ENCODE measurements at places on chromosomes 12 and 14.

DNA sequence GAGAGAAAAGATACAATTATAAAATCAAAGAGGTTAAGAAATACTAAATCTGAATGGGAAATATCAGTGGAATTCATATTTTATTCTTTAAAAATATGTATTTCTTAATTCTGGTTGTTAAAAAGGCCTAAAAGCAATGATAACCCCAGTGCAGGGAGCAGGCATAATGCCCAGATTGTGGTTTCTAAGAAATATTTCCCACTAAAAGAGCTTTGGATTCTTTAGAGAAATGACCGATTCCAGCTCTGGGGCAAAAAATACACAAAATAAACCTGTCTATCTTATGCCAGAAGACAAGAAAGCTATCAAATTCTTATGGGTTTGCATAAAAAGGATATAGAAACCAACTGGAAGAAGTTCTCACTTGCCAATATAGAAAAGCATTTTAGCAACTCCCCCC, 71.6 kb downstream of the PDE6H start:
- DNase-seq: no peak

GRCh38 chr12:28024231-28024995, 51.9 kb upstream of the PTHLH start:
- DNase-seq: no peak

GRCh38 chr12:2397356-2398045, 344.7 kb downstream of the CACNA1C start:
- DNase-seq: no peak

GRCh38 chr12:47022296-47022695, 57.1 kb upstream of the PCED1B start:
- no peak for DNase-seq

GRCh38 chr14:35277179-35277578, 15.0 kb upstream of the PSMA6 start:
- DNase-seq: no peak

GRCh38 chr12:116434155-116435011, 124.8 kb upstream of the MAP1LC3B2 start:
- DNase-seq: no peak

DNA sequence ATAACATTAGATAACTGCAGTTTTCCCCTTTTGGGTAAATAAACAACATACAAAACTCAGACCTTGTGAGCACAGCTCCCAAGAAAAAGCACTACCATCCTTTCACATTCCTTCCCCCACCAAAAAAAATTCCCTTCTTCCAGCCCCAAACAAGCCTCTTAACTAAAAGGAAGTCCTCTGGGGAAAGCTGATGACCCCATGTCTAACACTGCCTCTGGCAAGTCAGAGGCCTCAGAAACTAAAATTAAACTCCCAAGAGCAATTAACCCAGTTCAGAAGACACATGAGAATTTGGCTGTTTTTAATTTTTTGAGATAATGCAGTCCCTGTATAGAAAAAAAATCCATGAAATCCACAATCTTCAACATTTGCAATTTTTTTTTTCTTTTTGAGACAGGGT, 127.7 kb downstream of the SPTSSA start:
- DNase-seq: no peak

GRCh38 chr12:51351913-51352532, 5.5 kb upstream of the CELA1 start:
- DNase-seq: no peak

DNA sequence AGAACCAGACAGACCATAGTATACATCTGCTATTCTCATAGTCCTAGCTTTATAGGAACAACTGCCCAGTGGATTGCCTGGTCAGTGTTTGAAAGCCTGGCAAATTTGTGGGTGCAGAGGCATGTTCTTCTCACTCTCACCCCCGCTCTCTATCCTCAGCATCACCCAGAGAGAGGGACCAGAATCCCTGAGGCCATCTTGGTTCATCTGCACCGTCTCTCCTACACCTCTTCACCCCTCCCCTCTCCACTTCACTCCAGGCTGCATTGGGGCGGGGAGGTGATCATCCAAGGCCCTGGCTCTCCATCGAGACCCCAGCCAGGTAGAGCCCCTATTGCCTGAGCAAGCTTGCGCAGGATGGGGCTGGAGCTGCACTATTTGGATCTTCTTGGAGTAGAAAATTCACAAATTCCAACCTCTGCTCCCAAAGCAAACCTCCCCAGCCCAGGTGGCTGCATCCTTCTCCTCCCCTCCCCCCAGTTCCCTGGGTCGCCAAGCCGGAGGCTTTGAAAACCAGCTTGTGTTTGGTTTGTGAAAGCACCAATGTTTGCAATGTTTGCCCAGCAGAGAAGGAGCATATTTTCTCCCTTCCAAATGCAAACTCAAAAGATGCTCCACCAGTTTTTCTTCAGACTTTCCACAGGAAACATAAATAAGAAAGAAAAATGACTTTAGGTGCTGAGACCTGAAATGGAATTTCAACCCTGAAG, 18.6 kb upstream of the COL2A1 start:
- no peak for DNase-seq

- DNase-seq: no peak
These were observed 121.9 kb downstream of the ESRRB start for GRCh38 chr14:76497550-76498462.

DNA sequence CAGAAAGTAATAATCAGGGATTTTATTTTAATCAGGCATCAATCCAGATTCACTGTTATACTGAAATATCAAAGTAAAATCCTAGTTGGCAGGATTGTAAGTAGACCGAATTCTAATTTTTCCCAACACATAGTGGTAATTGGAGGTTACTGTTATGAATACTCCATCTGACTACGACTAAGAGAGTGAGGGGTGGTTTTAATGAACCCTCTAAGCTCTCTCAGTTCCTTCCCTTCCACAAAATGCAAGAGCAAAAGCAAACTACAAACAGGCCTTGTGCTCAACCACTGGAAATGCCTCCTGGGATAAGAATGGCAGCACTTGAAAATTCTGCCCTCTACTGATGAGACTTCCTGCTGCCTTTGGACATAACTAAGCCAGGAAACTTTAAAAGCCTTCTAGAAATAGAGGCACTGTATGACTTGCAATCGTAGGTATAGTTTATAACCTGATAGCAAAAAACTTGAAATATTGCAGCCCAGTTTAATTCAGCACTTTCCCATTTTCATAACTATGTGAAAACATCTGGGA, 184.8 kb downstream of the SLC16A7 start:
- DNase-seq: no peak

DNA sequence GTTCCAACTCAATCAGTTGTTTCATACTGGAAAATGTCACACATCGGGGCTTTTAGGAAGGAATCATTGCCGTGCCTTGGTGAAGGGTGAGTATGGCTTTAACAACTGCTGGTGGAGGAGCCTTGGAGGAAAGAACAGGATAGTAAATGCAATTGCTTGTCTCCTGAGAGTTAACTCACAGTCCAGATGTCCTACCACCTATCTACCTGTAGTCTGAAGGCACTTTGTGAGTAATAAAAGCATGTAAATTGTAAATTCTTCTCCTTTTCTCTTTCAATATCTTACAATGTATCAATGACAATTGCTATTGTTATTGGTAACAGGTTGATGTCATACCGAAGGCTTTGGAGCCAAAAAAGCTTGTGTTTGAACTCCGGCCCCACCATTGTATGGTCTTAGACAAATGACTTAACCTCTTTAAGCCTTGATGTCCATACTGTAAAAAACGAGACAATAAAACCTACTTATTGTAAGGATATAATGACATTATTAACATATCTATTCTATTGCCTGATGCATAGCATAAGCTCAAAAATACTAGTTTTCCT, 397.4 kb downstream of the ADAMTS20 start:
- DNase-seq: no peak

DNA sequence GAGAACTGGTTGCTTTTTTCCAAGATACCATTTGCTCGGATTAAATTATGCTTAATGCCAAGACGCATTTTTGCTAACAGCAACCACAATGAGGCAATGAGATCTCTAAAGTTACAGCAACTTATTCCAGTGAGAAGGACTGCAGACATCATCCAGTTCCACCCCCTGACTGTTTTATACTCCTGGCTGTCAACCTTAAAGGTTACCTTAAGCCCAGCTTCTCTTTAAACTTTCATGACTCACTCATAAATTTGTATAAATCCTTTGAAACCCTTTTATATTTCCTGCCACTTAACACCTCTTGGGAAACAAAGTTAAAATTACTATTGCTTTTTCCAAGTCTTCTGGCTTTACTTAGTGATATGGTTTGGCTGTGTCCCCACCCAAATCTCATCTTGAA, 80.2 kb downstream of the TMTC1 start:
- DNase-seq: no peak

DNA sequence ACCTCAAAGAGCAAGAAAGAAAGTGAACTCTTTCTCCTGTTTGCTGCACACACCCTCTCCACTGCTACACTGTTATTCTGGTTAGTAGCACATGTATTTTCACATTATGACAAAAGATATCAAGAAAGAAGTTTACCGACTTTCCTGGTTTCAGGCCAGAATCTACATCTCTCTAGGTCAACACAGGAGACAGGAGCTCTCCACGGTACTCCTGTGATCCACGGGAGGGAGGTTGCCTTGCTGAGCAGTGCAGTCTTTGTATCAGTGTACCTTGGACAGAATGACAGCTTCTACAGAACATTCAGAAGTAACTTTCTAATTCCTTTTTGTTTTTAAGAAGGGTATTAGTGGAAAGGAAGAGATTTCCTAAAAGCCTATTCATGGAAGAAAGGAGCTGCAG, 805.6 kb downstream of the NRXN3 start:
- no peak for DNase-seq

DNA sequence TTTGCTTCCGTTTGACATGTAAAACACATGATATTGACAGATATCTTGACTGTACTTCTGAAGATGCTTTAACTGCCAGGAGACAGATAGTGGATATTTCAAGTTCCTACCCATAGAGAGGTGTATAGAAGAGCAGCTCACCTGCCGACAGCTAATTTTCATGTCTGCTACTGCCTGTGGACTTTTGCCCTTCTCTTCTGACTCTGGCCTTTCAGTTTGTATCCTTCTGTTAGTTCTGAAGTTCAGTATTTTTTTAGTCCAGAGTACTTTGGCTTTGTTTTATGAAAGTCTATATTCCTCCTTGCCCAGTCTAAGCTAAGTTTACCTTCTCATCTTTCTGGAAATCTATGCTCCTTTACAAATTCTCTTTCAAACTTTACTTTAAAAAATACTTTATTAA, 30.8 kb upstream of the STK38L start:
- no peak for DNase-seq

DNA sequence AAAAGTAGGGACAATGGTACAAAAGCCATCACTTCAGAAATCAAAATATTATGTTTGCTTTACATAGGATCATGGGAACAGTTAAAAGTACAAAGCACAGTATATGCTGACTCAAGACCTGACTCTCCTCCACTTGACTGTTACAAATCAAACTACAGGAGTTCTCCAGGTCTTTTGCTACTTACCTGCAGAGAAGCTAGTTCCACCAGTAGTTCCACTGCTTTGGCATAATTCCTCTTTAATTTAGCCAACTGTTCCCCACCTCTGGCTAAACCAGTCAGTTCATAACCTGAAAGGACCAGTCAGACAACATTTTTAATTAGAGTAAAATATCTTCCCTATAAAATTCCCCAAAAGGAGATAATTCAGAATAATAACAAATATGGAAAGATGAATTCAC, 14.0 kb downstream of the ATP6V1D start:
- no peak for DNase-seq

GRCh38 chr14:93901813-93902212, 25.3 kb upstream of the FAM181A start:
- no peak for DNase-seq

DNA sequence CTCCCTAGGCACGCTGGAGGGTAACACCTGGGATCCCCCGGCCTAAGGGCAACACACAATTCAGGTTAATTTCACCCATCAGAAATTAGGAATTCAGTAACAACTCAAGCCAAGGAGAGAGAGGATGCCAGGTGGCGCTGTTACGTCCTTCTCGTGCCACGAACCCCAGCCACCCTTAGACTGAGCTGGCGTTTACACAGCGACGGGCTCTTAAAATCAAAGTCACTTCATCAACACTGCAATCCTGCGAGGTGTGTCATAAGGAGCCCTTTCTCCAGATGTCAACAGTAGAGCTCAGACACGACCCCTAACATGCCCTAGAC, 110.6 kb upstream of the TMEM132D start:
- no peak for DNase-seq

DNA sequence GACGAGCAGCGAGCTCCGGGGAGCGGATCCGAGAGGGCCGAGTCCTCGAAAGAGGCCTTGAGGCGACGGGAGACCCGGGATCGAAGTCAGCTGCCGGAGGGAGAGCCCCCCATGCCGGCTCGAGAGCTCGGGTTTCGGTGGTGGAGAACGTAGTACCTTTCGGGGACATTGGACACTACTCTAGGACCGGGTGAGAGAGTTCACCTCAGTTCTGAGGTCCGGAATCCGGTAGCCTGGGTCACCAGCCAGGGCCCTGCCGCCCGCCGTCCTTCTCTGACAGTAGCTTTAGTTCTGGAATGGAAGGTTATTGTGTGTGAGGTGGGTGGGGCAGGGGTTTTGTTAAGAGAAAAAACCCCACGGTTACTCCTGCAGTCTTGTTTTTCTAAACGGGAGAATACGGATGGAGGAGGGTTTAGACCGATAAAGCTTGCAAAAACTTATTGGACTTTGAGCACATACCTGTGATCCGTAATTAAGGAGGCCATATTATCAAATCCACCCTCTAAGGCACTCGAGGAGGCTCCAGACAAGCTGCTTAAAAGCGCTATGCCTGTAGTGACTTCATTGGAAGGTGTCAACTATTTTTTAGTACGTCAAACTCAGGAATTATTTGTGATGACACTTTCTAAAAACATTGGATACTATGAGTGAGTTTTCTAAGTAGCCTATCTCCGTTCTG, 765 bp downstream of the SCYL2 start:
- DNase-seq: no peak

DNA sequence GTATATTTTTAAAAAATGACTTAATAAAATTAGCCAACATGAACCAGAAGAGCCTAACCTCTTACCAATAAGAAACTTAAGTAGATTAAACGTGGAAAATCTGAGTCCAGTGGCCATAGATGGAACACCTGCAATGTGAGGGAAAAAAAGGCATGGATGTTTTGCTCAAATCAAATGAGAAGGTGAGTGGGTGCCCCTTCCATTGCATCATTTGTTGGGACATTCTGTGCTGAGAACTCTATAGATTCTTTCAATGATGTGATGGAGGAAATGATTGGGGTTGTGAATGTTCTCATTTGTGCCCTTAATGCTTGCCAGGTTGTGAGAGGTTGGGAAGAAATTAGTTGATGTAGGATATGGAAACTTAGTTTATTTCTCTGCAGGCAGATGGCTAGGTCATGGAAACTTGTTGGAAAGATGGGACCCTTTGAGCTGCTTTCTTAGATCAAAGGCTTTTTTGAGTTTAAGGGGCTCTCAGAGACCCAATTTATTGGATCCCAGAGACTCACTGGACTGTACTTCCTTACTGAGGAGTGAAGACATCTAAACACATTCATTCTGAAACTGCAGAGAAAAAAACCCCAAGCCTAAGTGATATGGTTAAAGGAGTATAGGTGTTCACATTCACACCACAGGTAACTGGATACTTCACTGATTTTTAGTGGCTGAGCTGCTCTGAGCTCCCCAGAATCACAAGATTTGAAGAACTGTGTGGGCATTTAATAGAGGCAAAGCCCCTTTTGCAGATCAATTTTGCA, 95.9 kb downstream of the DACT1 start:
- DNase-seq: no peak
